Motor neuron (in vitro differentiated cells): ENCODE measurements at places on chromosomes 2 and 18.
A peak's percentile ranks its signal among the peaks of the same experiment; 100 is the strongest.

DNA sequence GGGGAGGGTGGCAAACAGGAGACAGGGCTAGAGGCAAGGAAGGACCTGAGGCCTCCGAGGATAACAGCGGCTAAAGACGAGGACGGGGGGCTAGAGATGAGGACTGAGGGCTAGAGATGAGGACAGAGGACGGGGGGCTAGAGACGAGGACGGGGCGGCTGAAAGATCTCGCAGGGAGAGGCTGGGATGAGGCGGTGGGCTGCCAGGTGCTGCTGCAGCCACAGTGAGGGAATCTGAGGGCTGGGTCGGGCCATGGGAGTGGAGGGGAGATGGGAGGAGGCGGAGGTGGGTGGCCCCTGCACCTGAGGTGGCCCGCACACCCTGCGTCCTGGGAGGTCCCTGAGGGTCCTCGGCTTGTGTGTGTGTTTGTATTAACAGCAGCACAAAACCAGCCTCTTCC is 350.2 kb upstream of the SALL3 start:
- ATAC-seq, result no peak

DNA sequence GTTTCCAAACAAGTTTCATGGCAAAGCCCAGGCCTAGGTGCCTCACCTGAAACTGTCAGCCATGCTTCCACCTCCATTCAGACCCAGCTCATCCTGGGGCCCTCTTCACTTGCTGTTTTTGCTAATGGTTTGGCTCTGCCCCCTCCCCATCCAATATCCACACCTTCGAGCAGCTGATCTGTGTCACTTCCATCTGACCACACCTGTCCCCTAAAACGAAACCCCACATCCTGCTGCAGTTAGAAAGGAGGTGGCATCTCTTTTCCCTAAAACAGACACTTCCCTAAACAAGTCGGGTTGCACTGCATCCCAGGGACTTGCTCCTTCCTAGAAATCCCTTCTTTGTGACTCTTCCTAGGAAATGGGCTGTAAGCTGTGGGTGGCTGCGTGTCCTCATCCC is 748.7 kb upstream of the SALL3 start:
- ATAC-seq, result no peak

- ATAC-seq, result no peak
Measured at GRCh38 chr2:208496129-208496528, 89.5 kb downstream of the PTH2R start.

GRCh38 chr18:58362027-58362575 is 266.8 kb downstream of the ALPK2 start:
- peak; percentile 87 for ATAC-seq

GRCh38 chr2:168118733-168119514 is 128.5 kb downstream of the STK39 start:
- peak; percentile 86 for ATAC-seq

GRCh38 chr2:201996679-201997314 is 36.9 kb upstream of the FZD7 start:
- ATAC-seq, result no peak

GRCh38 chr2:104091894-104092293 is 762.0 kb upstream of the POU3F3 start:
- no peak for ATAC-seq

DNA sequence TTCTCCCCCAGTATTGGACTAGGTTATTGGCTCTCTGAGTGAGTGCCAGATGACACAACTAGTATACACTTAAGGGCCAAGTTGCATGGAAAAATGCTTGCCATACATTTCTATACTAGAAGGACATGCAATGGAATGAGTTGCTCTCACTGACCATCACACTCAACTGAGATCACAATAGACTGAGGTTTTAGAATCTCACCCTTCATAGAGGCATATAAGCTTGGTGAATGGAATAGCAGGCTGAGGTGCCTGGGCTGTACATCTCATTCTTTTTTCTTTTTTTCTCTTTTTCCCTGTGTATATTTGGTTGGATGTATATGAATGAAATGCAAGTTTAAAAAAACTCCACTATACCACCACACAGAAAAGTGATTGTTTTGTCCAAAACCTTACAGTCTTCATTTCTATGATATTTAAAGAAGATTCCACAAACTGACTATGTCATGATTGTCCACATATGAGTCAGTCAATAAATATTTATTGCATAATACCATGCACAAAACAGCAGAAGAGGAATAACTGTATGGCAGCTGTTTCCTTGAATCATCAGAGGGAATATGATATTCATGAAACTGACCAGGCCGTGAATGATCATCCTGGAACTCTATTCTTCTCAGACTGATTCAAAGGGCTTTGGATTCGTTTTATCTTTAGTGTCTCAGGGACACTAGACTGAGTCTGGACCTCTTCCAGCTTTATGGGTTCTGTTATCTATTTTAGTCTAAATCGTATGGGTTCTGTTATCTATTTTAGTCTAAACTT is 122.6 kb upstream of the STK17B start:
- peak; percentile 98 for ATAC-seq

DNA sequence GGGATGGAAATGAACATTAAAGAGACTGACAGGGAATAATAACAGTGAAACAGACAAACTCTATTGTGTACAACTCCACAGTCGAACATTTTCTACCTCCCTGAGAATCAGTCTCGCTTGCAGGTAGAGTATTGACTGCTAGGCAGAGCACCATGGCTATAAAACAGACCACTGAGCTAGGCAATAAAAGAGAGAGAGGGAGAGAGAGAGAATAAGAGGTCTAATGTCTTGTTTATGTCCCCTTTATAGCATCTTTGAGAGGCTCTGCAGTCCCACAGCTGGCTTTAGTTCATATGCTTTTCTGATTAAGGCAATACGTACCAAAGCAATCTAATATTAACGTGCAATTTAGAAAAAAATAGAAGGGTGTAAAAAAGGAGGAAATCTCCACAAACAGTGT is 652.6 kb downstream of the NRXN1 start:
- peak; percentile 28 for ATAC-seq

- no peak for ATAC-seq
Measured at GRCh38 chr2:12697617-12698016, 19.1 kb upstream of the TRIB2 start.
